Stimulated activated CD8-positive, alpha-beta memory T cell treated with anti-CD3 and anti-CD28 coated beads, Interleukin-4, amount 100 ng/mL, for 4 hours (primary cell): ENCODE measurements at places on chromosomes 16 and 17.

DNA sequence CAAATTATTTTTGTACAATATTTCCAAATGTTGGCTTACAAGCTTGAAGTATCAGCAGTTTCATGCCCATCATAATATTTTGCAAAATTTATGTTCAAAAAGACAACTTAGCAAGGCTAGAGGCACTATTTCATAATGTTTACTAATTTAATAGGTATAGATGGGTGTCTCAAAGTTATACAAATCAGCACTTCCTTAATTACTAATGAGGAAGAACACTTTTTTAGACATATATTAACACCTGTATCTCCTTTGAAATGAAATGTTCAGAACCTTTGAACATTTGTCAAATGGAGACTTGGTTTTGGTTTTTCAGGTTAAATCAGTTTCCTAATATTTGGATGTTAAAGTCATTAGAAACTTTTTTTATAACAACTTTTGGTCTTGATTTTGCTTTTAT lies 2.2 kb downstream of the TAT start:
- DNase-seq: no peak

DNA sequence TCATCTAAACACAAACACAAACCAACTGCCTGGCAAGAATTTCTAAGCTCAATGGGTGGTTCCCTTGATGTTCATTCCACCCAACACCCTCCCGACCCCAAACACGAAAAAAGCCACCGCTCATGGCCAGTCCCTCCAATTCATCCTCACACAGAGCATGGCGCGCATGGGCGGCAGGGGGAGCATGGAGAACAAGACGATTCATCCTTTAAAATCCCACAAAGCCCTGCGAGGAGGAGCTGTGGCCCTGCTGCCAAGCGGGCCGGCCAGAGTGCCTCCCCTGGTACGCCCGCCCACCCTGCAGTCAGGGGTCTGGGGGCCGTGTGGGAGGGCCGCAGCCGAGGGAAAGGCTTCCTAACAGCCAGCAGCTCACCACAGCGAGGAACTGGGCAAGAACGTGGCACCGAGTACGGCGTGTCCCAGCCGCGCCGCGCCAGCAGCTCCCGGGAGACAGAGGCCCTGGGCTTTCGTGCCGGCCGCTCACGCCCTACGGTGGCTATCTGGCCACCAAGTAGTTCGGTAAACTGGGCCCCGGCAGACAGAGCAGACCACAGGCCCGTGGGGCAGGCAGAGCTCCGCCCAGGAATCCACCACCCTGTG lies 60.9 kb downstream of the KLHDC4 start:
- no peak for DNase-seq

DNA sequence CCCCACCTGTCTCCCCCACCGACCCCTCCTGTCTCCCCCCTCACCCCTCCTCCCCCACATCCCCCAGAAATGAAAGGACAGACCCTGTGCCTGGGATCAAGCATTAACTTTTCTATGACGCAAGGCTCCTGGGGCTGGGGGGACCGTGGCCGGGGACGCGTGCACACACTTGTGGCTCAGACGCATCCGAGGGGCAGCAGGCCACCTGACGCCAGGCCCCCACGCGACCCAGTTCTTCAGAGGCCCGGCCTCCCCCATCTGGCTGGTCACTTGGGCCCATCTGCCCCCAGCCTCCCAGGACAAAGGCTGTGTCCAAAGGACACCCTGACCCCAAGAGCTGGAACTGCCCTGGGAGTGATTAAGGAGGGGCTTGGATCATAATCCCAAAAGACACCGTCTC lies 14.0 kb upstream of the PVALEF start:
- no peak for DNase-seq

DNA sequence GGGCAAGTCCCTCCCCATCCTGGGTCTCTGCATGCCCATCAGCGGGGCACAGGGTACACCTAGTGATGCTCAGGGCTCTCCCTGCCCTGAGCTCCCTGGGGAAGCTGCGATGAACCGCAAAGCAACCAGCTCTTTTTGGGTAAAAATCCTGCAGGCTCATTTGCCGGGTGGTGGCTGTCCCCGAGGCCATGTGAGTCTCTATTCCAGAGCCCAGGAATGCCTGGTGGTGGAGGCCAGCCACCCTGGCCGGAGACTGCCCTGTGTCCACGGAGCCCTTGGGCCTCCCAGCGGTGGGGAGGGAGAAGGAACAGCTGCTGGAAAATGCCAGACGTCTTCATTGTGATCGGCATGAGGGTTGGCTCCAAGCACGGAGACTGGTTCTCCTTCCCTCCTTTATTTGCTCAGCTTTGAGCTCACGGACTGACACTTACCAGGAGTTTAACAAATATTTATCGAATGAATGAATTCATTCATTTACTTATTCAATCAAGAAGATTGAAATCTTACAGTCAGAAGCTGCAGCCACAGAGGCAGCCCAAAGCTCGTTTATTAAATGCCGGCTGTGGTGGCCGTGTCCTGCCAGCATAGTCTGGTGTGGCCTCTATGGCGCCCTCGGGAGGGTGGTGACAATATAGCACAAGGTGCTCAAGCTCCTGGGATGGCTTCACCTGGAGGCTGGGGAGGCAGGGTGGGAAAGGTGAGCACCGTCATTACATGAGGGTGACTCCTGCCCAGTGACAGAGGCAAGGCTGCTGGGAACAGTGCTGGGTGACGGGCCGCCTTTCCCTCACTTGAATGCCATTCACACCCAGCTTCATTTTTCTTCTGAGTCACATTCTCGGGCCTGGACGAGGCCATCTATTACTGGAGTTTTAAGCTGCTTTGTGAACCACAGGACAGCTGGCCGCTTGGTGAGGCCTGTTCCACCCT lies 31.1 kb upstream of the JPH3 start:
- DNase-seq: no peak

DNA sequence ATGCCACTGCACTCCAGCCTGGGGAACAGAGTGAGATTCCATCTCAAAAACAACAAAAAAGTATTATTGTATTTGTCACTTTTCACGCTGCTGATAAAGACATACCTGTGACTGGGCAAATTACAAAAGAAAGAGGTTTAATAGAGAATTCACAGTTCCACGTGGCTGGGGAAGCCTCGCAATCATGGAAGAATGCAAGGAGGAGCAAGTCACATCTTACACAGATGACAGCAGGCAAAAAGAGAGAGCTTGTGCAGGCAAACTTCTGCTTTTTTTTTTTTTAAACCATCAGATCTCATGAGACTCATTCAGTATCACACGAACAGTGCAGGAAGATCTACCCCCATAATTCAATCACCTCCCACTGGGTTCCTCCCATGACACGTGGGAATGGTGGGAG lies 41.5 kb upstream of the ETV4 start:
- no peak for DNase-seq

- DNase-seq: no peak
These were observed 26.2 kb upstream of the NUDT7 start for GRCh38 chr16:77696149-77696548.

- no peak for DNase-seq
These were observed 22.6 kb upstream of the UBE2G1 start for GRCh38 chr17:4389079-4389478.

DNA sequence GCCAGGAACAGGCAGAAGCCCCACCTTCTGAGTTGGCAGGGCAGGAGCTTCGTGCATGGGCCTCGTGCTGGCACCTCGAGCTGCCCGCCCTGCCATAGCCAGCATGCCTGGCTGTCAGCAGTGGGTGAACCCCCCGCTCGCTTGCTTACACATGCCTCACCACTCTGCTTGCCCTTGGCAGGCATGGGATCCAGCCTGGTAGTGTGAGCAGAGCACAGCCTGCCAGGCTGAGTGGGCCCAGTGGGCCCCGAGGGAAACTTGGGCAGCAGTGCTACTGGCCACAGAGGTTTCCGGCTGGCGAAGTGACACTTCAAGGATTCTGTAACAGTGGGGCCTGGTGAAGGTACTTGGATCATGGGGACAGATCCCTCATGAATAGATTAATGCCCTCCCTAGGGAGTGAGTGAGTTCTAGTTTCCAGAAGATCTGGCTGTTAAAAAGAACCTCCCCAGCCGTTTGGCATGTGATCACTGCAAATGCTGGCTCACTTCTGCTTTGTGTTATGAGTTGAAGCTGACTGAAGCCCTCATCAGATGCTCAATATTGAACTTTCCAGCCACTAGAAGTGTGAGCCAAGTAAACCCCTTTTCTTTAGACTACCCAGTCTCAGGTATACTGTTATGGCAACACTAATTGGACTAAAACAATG lies 114.7 kb downstream of the BCAS3 start:
- DNase-seq: no peak

- DNase-seq: no peak
These were observed 324.0 kb upstream of the MON1B start for GRCh38 chr16:76866994-76867393.

DNA sequence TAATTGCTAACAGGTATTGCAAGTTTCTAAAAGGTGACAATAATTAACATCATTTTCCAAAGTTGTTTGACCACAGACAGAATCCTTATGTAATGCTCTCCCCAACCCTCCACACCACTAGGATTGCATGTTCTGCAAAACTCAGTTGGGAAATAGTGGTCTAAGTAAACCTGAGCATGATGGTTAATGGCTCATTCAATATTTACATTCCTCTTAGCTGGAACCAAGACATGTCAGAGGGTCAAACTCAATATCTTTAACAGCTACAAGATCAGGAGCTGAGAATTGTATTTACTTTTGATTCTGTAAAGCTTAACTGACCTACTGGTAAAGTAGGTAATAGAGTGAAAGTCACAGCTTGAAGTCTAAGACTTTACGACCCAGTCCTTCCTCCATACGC lies 10.2 kb downstream of the MFSD6L start:
- no peak for DNase-seq

DNA sequence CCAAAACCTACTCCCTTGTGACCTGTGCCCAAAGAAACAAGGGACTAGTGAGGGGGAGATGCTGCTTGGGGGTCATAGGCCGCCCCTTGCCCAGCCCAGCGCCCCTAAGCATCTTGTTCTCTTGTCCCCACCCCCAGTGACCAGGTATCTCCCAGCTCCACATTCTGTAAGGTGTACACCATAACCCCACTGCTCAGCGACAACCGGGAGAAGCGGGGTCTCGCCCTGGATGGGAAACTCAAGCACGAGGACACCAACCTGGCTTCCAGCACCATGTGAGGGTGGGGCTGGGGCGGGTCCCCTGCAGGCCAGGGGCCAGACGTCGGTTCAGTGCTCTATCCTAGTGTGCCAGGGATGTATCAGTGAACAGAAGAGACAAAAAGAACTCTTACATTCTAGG lies 8.7 kb downstream of the ARRB2 start:
- DNase-seq: no peak

GRCh38 chr17:78767806-78768205 lies 14.3 kb downstream of the CYTH1 start:
- DNase-seq: no peak

DNA sequence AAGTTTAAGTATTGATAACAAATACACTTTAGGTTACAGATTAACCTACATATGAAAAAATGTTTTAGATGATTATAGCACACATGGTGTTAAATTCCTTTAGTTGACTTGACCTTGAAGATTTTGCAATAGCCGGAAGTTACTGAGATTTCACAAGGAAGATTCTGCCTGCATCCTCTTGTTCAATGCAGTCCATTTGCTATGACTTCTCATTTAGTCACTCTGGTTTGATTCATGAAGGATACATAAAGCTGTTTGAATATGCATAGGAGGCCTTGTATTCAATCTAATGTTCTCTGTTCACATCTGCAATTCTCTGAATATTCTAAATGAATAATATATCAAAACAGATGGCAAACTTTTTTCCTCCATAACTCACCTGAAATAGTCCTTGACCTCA lies 870.2 kb upstream of the GOT2 start:
- no peak for DNase-seq

GRCh38 chr17:44672479-44673093 lies 16.3 kb downstream of the MEIOC start:
- no peak for DNase-seq

GRCh38 chr16:85678821-85679220 lies 9.9 kb downstream of the GINS2 start:
- DNase-seq: no peak

DNA sequence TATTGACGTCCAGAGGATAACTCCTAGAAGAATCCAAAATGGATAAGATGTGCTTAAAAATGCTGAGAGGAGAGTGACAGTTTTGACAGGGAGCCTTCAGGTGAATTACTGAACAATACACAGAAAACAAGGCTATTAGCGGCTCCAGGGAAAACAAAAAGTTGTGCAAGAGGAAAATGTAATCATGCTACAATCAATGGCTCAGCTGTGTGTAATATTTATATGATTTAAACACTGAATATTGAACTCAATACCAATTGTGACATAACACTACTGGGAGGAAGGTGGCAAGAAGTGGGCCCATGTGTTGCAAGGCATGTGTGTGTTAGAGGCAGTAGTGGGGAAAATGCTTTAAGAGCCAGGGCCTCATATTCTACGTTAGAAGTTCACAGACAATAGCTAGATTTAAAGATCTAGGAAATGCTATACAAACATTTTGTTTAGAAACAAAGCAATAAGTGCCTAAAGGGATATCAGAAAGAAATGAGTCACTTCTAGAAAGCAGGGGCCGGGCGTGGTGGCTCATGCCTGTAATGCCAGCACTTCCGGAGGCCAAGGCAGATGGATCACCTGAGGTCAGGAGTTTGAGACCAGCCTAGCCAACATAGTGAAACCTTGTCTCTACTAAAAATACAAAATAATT lies 253.2 kb upstream of the IRX5 start:
- DNase-seq: no peak

GRCh38 chr16:19926449-19927390 lies 42.1 kb upstream of the GPRC5B start:
- no peak for DNase-seq

DNA sequence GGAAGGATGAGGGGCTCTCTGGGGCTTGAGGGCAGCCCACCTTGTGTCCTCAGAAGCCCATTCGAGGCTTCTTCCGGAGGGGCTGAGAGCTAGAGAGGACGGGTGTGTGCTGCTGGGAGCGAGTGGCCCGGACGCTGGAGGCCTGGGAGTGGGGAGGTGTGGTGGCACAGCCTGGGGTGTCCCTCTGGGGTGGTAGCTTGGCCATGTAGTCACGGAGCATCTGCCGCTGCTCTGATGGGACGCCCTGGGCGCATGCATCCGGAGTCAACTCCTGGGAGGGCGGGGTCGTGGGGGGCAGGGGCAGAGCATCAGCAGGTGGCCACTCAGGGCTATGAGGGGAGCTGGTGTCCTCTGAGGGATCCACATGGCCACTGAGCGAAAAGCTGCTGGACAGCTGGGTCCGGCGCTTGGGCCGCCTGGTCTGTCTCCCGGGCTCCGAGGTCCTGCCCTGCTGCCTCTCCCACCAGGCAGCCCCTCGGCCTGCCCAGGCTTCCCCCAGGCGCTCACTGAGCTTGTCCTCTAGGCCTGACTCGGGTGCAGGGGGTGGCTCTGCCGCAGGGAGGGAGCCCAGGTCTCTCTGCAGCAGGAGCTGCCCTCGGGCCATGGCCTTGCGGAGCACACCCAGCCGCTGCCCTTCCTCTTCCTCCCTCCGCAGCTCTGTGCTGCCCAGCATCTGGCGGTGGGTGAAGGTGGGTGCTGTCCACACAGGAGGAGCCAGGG lies 7.8 kb downstream of the TAF1C start:
- no peak for DNase-seq

- DNase-seq: no peak
These were observed 821 bp upstream of the GFAP start for GRCh38 chr17:44915862-44916780.
